ENCODE measurements at places on chromosomes 2 and 18.
A peak's percentile ranks its signal among the peaks of the same experiment; 100 is the strongest.

GRCh38 chr2:64804651-64805050, 150.9 kb upstream of the SERTAD2 start:
- DNase-seq, result no peak

DNA sequence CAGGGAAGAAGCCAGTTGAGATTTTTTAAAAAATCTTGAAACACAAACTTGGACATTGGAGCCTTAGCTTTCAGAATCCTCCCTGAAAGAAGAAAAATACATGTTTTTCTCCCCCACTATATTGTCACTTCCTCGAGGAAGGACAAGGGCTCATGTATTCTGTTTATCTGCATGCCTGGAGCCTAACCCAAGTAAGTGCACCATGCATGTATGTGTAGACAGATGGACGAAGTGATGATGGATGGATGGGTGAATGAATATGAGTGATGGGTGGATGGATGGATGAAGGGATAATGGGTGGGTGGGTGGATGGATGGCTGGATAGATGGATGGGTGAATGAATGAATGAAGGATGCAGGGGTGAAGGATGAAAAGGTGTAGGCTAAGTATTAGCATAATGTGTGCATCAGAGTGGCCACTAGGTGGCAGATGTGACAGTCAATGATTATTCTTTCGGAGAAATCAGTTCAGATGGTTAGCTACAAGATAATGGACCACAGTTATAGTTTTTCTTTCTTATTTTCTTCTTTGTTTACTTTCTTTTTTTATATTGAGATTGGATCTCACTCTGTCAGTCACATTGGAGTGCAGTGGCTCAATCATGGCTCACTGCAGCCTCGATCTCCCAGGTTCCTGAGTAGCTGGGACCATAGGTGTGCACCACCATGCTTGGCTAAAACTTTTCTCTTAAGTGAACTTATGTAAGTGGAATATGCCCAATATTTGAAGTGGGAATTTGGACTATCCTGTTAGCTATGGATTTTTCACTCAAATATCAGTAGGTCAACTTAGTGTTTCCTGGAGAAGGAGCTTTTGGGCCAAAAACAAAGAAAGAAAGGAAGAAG, 18.5 kb upstream of the CCDC93 start:
- DNase-seq, result peak; percentile 56

DNA sequence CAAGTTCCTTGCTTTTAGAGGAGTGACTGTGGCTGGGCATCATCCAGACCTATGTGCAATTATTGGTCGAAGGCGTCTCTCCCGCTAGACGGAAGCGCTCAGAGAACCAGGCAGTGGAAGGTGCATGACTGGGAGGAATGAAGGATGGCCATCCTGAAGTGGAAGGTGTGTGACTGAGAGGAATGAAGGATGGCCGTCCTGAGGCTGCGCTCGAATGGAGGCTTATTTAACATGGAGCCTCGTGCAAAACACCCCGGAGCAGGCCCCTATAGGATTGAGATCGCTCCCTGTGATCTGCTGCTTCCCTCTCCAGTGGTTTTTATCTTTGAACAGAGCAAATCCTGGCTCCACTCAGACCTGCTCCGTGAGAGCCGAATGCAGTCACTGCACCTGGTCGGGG, 140.2 kb upstream of the ID2 start:
- peak; percentile 5 for DNase-seq

DNA sequence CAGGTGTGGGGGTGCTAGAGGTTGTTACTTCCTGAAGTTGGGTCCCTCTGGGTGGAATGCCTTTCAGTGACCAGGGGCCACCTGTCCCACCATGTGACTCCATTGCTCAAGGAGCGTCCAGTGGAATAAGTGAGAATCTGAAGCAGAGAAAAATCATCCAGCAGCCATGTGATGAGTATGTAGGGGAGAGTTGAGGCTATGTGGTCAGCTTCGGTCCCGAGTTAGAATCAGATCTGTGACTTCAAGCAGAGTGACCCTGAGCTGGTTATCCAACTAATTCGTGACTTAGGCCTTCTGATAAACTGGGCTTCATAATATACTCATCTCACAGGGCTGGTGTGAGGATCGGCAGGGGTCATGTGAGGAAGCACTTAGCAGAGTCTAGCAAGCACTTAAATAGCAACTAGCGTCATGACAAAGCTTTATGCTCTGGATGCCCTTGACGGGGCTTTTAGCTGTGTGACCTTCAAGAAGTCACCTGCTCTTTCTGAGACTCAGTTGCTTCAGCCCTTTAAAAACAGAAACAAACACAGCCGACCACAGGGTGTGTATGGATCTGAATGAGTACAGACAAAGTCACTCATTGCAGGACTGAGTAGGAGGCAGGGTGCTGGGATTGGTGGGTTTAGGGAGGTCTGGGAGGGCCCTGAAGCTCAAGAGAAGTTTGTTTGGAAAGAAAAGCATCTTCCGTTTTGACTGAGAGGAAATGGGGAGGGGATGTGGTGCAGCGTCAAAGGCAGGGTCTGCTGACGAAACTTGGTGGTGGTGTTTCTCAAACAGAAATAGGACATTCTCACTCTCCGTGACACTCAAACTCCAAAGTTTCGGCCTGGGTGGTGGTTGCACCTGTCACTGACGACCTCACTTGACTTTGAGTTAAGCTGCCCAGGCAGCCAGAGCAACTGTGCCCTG, 264.0 kb upstream of the CXCR4 start:
- DNase-seq, result no peak

- no peak for DNase-seq
These were observed 3.2 kb downstream of the TRAK2 start for GRCh38 chr2:201448061-201448460.

DNA sequence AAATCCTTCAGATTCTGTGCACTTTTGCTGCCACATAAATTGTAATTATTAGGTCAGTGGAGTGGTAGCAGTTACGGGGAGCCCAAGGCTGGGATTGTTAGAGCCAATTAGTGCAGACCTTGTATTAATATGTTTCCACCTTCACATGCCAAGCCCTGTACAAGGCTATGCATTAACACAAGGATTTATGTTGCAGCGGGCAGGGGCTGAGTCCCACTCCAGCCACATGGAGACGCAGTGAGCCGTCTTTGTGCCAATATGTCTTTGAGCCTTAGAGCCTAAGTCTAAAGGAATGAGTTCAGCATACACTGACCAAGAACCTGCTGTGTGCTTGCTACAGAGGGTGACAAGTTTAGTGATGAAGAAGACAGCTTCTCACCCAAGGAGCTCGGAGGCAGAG, 238.2 kb downstream of the TSN start:
- no peak for DNase-seq

DNA sequence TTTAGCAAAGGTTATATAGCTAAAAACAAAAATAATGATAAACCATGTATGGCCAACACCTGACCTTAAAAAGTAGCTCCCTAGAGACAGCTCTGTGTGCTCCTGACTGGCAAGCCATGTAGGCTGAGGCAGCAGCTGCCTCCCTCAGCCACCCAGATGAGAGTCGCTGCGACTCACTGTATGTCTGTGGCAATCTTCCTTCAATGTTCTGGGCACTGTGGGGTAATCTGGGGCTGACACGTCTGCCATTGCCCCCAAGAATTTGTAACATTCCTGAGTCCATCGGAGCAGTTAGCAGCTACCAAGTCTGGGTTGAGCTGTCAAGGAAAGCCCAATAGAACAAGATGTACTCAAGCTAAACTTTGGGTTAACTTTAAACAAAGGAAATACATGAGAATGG, 106.4 kb upstream of the DAPL1 start:
- no peak for DNase-seq

DNA sequence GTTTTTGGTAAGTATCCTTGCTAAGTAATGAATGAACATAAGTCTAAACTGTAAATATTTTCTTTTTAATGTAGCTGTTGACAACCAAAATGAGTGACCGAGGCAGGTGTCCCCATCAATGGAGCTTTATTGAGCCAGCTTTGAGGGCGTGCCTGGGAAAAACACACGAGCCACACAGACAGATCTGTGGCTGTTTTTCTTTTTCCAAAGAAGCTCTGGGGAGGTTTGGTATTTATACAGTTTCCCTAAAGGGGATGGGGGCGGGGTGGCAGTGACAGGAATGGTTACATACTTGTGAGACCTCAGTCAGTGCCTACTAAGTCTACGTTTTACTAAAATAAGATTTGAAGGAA, 11.2 kb downstream of the DBI start:
- DNase-seq, result no peak

GRCh38 chr2:43217228-43218154, 8.9 kb downstream of the ZFP36L2 start:
- peak; percentile 47 for DNase-seq

DNA sequence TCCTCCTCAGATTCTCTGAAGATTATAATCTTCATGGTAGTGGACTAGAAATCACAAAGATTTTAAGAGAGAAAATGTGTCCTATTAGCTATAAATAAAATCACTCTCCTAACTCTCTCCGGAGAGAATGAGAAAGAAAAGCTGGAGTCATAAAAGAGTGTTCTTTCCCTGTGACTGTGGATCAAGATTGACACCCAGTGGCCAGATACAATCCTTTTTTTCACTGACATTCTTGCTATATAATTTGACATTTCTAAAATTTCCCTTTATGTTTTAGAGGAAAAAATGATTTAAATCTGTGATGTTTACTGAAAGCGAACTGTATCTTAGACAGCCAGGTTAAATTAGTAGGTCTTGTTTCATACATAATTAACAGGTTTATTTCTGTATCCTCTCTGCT, 35.4 kb upstream of the LRP2 start:
- no peak for DNase-seq

- no peak for DNase-seq
These were observed 127.5 kb upstream of the CTAGE1 start for GRCh38 chr18:22545066-22545760.

DNA sequence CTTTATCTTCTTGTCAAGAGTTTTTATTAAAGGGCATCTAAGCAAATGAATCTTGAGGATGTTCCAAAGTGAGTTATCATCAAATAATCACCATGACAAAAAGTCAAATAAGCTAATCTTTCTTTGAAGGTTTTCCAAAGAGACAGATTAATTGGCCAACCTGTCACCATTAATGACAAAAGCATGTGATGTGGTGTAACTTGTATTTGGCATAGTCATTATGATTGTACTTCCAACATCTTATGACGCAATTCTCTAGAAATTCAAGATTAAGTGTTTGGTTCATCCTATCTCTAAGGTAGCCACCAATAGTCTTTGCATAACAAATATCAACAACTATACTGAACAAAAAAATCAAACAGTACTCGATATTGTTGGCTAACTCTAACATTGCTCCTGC, 28.6 kb downstream of the RBMS1 start:
- DNase-seq, result no peak

GRCh38 chr2:216880509-216881184, 20.8 kb upstream of the TNP1 start:
- DNase-seq, result peak; percentile 6

- DNase-seq, result no peak
These were observed 5.6 kb downstream of the BCL11A start for GRCh38 chr2:60547841-60548240.

DNA sequence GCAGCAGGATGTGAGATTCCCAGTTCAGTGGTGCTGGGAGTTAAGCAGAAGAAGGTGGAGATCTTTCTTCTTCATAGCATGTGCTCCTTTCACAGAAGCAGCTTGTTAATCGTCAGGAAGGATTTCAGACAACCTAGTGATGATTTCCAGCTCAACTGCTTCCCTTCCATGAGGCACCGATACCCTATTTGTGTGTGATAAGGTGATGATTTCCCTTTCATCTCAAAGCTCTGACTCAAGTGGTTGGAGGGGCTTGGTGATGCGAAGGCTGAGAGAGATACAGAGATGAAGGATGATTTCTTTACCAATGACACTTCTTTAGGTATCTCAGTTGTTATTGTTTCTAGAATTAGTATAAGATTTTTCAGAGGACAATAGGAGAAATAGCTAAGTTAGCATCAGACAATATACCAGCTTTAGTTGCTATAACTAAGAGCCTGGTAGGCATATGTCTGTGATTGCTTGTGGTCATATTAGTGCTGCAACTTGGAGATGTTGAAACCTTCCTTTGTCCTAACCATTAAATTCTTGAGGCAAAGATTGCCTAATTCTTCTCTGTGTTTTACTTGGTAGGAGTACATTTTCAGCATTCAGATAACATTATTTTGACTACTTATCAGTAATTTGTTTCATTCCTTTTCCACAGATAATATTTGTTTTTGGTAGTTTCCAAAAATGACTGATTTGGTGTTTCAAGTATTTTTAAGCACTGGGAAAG, 111.3 kb downstream of the PLCL1 start:
- DNase-seq, result no peak

GRCh38 chr2:71611247-71611646, 157.9 kb downstream of the DYSF start:
- peak; percentile 5 for DNase-seq

- DNase-seq, result no peak
These were observed 3.9 kb upstream of the ETAA1 start for GRCh38 chr2:67393237-67393636.

DNA sequence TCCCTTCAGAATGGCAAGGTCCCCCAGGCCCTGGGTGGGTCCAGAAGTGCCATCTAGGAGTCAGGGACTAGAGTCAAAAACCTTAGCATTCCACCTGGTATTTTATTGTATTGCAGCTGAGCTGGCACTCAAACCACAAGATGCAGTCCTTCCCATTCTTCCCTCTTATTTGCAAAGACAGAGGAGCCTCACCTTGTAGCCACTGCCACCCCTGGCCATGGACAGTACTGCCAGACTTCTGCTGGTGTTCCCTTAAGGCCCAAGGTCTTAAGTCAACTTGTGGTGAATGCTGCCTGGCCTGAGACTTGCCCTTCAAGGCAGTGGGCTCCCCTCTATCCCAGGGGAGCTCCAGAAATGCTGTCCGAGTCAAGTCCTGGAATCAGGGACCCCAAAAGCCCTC, 6.9 kb downstream of the UGT1A10 start:
- no peak for DNase-seq

GRCh38 chr18:6031002-6031401, 135.7 kb upstream of the TMEM200C start:
- DNase-seq, result no peak

DNA sequence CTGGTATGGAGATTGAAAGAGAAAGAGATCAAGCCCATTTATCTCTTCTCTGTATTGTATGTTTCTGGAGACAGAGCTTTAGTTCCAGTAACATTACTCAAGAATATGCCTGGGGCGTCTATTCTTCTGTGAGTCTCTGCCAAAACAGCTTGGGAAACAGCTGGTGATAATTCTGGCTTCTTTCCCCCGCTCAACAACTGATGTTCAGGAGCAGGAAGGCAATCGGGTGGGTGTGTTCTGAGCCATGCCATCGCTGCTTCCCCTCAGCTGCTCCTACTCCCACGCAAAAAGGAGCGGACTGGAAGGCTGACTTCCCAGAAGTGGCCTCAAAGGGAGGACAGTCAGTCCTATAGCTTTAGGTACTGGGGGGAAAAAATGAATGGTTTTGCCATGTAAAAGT, 695.1 kb downstream of the PLCL1 start:
- DNase-seq, result peak; percentile 12

- DNase-seq, result no peak
These were observed 18.5 kb downstream of the RRM2 start for GRCh38 chr2:10140841-10141610.

- no peak for DNase-seq
These were observed 72.3 kb downstream of the R3HDM1 start for GRCh38 chr2:135603543-135603942.

Data from body of pancreas (tissue), 4 donors.